ENCODE measurements at places on chromosomes 12 and 14.
A peak's percentile ranks its signal among the peaks of the same experiment; 100 is the strongest.

- no peak for DNase-seq
Measured at GRCh38 chr12:17511369-17511768, 578.6 kb downstream of the RERGL start.

- DNase-seq, result no peak
Measured at GRCh38 chr12:110998971-110999370, 78.6 kb upstream of the MYL2 start.

- peak; percentile 43 for DNase-seq
Measured at GRCh38 chr12:9707864-9708808, 24.8 kb downstream of the CLECL1 start.

DNA sequence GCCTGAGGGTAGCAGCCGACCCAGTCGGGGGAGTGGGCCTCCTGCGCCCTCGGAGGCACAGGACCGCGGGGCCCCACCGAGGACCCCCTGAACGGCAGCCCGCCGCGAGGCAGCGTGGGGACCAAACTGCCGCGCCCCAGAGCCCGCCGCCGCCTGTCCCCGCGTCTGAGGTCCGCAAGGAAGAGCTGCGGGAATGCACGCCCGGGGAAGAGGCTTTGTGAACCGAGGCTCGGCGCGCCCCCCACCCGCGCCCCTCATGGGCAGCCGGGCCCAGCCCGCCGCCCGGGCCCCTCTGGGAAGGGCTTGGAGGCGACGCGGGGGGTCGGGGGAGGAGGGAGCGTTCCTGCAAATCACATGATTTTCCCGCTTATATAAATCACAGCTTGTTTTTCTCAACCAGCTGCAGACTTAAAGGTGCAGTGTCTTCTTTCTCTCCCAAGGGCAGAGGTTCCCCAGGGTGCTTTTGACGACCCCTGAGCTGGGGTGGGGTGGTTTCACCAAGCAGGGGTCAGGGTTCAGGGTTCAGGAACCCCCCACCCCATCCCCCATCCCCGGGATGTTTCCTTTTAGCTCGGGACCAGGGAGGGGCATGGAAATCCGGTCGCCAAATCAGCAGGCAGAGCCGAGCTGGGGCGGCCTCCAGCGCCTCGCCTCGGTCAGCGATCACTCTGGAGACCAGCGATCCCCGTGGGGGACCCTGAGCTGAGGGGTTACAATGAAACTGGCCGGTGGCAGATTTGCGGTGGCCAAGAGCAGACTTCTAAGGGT, 44.7 kb upstream of the ATP23 start:
- DNase-seq, result no peak

DNA sequence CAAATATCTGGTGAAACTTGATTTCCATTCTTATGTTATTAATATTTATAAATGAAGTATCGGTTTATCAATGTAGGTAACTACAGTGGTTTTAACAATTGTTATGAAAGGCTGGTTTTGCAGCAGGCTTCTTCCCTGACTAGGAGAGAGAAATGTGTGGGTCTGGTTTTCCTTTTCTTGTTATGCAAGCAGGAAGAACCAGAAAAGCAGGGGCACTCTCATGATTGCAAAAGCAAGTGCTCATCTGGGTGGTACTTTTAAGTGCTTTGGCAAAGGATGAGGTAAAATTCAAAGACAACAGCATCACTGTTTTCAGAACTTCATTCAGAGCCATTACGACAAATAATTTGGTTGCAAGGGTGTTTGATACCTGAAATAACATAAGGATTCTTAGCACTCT, 105.6 kb downstream of the PTPRO start:
- no peak for DNase-seq

- DNase-seq, result no peak
Measured at GRCh38 chr14:42002141-42002540, 395.5 kb downstream of the LRFN5 start.

DNA sequence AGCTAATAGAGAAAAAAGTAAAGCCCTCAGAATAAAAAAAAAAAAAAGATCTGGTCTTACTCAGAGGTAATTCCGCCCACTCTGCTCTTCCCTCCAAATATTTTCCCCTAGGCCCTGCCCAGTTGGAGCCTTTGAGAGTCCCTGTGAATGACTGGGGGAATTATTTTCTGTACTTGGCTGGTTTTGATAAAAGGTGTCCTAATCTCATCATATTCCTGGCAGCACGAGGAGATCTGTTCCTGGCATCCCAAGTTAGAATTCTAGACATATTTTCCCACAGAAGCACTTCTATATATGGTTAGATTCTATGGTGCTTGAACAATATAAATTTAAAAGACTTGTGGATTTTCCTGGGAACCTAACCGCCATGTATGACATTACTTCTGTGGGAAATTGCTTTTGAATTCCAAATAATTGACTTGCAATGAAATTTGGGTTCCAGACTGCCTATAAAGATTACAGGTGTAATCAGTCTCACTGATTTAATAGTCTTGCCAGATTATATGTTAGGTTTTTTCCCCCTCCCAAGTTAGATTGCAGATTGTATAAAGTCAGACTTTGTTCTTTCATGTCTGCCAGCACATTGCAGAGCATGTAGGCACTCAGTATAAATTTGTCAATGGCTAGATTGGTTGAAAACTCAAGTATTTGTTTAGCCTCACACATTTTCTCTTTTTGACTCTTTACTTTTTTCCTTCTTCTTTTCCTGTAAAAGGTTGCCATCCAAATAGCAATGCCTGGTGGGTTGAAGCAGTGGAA, 12.3 kb downstream of the GPX2 start:
- no peak for DNase-seq

GRCh38 chr12:54082397-54082892, 28.8 kb downstream of the HOXC4 start:
- peak; percentile 7 for DNase-seq

DNA sequence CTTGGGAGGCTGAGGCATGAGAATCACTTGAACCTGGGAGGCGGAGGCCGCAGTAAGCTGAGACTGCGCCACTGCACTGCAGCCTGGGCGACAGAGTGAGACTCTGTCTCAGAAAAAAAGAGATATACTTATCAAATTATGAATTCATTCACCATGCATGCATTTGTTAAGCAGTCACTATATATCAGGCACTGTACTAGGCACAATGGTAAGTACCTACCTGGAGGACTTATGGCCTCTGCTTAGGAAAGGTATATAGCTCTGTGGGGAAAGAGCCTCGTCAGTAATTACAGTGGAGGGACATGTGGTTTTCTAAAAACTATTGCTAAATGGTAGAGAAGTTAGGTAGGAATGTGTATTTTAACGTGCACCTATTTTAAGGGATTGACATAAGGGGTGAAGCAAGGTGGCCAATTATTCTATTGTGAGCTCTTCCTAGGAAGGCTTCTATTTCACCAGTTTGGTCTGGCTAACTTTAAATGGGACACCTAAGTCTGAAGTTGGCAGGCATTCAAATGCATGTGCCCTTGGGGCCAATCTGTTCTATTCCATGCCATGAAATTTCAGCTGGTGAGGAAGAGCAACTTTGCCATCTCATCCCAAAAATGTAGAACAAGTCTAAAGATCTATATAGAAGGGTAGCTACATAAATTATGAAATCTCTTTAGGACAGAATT, 15.0 kb downstream of the TCP11L2 start:
- DNase-seq, result no peak

GRCh38 chr14:56202256-56202655, 84.0 kb downstream of the PELI2 start:
- no peak for DNase-seq

DNA sequence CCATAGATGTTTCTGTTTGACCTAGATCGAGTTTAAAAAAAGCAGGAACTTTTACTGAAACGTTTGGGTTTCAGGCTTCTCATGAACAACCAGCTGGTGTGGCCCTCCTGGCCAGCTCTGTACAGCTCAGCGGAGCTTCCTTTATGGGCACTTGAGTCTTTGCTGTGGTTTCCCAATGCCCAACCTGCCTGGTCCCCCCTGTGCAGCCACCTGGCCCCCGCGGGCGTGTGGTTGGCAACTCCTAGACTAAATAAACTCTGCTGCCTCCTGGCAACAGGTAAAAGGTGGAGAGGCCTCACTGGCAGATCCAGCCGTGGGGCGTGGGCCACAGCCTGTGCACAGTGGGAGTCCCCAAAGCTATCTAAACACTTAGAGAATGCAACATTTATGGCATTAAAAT, 38.7 kb downstream of the ADGRD1 start:
- no peak for DNase-seq

GRCh38 chr12:129903092-129903945, 506 bp downstream of the TMEM132D start:
- no peak for DNase-seq

DNA sequence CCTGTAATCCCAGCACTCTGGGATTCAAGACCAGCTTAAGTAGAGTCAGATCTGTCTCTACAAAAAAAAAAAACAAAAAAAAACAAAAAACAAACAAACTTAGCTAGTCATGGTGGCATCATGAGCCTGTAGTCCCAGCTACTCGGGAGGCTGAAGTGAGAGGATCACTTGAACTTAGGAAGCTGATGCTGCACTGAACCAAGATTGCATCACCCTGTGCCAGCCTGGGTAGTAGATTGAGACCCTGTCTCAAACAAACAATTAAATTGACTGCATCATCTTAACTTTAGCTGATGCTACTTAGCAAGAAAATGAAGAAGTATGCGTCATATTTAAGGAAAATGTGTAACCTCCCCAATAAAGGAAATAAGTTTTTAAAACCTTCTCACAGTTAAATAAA, 136.6 kb upstream of the ATXN7L3B start:
- no peak for DNase-seq

DNA sequence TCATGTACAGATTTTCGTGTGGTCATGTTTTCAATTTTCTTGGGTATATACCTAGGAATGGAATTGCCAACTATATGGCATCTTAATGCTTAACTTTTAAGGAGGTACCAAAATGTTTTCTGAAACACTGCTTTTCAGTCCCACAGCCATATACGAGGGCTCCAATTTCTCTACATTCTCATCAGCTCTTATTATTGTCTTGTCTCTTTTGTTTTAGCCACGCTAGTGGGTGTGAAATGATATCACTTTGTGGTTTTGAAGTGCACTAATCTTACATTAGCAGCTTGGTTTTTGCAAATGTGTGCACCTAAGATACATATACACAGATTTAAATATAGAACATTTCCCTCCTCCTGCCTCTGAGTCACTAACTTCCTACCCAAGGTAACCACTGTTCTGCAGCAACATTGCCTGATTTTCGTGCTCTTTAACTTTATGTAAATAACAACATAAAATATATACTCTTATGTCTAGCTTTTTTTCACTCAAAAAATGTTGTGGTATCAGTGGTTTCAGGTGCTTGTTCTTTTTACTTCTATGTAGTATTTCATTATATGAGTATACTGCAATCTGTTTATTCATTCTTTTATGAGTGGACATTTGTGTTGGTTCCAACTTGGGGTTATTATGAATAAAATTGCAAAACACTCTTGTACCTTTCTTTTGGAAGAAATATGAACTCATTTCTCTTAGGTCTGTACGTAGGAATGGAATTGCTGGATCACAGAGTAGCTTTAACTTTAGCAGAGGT, 73.1 kb downstream of the ZFP36L1 start:
- no peak for DNase-seq

DNA sequence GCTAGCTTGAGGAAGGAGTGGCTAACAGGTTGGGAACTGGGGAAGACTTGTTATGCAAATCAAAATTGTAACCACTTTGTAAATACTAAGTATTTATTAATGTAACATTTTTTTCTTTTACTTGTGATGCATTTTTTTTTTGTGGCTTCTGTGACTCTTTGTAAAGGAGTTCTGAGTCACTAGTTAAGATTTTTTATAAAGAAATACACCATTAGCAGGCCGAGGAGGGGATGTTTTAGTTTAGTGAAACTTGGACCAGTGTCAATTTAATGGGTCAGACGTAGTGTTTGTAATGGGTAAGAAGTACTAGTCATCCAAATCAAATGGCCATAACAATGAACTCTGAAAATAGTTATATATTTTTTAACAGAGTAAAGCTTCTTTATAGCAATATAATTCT, 43.1 kb downstream of the AKAP6 start:
- DNase-seq, result no peak

GRCh38 chr12:67472539-67472938, 176.0 kb upstream of the DYRK2 start:
- DNase-seq, result no peak

Measured in stimulated activated CD8-positive, alpha-beta memory T cell treated with anti-CD3 and anti-CD28 coated beads, Interleukin-7, amount 100 ng/mL, for 1 hour (primary cell).